ENCODE measurements at places on chromosomes 7 and 10.

- DNase-seq: no peak
These were observed 90.7 kb upstream of the LRRC4 start for GRCh38 chr7:128121711-128122530.

DNA sequence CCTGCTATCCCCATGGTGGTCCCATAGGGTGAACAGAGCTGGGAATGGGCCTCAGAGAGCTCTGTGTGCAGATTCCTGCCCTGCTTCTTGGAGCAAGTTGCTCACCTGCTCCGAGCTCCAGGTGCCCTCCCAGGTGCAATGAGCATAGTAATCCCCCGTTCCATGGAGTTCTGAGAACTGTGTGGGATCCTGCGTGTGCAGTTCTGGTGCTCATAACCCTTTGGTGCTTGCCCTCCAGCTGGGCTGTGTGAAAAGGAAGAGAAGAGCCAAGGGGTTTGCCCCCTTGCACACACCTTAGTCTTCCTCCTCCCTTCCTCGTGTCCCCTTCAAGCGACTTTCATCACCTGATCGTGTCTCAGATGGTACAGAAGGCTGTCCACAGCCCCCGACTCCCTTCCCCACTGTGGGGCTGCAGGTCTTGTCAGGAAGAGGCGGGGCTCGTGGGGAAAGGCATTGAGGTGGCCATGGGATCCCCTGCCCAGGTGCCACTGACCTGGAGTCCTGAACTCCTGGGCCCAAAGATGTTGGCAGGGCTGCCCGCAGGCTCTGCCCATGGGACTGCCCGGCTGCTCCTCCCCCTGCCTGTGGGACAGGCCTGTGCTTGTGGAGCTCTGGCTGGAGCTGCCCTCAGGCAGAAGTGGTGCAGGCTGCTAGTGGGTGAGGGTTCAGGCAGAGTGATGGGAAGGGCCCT lies 21.9 kb upstream of the ZNF488 start:
- no peak for DNase-seq

DNA sequence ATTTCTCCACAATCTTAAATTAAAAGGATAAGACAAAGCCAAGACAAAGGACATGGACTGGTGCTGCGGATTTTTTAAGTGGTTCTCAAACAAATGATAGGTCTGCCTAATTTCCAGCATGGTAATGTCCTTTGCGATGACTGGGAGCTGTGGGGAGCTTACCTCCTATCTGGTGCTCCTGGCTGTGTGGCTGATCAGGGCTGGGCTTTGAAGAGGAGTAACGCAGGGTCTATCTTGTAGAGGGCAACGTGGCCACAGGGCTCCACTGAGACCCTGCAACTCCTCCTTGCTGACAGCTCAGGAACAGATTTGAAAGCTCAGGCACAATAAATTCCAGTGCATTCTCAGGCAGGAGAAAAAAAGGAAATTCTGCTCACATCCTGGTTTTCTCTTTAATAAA lies 103.1 kb upstream of the SFMBT2 start:
- DNase-seq: no peak

DNA sequence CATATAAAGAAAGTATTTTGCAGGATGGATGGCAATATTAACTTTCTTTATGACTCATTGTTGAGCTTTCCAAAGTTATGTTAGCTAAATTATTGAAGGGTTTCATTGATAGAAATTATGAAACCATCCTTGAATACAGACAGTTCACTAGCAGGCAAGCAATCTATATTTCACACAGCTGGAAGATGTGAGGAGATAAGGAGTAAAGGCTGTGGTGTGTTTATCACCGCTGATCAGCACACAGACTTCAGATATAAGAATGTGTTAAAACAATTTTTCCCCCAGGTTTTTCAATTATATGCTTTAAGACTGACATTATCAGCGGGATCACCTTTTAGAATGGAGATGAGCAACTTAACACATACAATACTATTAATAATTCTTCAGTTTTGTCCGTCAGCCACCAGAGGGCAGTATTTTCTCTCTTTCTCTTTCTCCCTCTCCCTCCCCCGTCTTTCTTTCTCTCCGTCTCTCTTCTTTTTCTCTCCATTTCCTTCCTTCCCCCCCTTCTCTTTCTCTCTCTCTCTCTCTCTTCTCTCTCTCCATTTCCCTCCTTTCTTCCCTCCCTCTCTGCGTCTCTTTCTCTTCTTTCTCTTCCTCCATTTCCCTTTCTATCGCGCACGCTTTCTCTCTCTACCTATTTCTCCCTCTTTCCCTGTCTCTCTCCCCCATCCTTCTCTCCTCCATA lies 62.9 kb upstream of the FAM171A1 start:
- DNase-seq: no peak

DNA sequence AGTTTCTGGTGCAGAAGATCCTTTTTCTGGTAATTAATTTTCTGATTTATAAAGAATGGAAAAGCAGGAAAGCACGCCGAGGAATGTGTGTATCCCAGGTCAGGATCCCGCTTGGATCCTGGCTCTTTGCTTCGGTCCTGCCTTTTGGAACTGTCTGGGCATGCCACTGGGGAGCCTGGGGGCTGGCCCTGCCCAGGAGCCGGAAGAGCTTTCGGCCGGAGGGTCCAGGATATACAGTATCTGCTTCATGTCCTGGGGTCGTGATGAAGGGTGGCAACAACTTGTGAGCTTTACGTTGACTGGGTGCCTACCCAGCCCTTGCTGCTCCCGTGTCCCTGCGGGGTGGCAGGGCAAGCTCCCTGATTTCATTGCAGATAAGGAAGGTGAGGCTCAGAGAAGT lies 2.4 kb downstream of the SH2D4B start:
- DNase-seq: no peak

DNA sequence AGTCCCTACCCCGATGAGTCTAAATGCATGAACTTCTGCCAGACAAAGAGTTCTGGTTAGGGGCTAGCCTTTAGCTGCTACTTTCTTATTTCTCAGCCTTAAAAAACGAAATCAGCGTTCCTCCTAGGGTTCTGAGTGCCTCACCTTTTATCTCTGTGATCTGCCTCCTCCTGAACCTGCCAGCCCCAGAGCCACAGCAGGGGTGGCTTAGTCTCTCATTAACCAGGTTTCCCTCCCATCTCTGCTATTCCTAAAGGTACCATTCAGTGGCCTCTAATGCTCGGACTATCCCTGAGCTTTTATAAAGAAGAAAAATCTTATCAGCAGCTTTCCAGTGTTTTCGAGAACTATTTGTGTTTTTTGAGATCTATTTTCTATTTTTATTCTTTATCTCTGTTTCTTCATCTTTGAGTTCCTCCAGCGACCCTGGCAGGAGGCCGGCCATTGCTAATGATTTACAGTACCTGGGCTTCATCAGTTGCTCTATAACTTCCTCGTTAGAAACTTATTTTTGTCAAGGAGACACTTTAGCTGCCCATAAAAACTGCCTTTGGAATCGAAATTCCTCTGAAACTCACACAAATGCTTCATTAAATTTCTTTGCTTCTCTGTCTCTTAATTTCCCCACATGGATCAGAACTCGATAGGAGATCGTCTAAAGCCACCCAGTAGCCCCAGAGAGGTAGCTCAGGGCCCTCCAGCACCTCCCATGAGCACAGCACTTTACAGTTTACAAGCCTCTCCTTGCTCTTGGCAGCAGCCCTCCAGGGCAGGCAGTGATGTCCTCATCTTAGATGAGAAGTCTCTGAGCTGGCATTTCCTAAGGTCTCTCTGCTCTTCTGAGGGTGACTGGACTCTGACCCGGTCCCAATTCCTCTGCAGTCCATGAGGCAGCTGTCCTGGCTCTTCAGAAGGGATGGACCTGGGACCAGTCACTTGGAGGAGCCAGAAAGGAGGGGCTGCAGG lies 149.1 kb downstream of the EBF3 start:
- DNase-seq: no peak

GRCh38 chr7:15778191-15778590 lies 91.7 kb upstream of the MEOX2 start:
- no peak for DNase-seq

DNA sequence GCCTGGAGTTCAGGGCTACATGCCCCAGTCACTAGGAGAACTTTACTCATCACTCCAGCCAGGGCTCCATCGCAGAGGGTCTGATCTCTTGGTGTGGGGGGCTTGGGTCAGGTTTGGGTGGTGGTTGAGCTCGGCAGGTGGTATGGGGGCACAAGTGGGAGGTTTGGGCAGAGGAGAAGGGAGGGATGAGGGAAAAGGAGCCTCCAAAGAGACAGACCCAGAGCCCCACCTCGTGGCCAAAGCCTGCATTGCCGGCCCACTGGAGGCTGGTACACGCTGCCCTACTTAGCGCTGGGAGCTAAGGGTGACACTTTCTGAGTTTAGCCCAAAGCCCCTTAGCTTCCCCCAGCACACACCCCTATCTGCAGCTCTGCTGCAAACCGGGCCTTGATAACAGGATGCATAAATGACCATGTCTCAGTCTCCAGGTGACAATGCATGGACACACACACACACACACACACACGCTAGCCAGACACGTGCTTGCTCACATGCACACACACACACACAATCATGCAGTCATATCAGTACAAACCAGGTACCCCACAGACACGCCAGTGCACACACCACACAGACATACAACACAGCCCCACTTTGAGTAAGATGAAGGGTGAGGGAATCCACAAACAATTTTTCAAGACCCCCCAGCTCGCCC lies 14.7 kb downstream of the LZTS2 start:
- DNase-seq: no peak

GRCh38 chr10:119742947-119743648 lies 17.2 kb downstream of the INPP5F start:
- DNase-seq: no peak

- DNase-seq: no peak
These were observed 82.4 kb upstream of the ITGB1 start for GRCh38 chr10:33040436-33040835.

DNA sequence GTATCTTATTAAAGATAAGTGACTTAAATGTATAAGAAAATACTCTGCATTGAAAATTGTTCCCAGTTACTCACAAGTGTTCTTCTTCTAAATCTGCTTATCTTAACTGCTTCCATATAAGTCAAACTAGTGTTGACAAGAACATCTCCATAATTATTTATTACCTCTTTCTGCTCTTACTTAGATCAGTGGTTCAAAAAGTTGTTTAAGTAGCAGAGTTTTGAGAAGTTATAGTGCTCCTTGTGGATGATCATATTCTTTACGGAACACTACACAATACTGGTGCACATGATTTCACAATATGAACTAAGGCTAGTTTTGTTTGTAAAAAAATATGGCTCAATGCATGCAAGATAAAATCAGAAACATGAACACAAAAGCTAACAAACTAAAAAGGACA lies 168.4 kb downstream of the SEMA3D start:
- no peak for DNase-seq

DNA sequence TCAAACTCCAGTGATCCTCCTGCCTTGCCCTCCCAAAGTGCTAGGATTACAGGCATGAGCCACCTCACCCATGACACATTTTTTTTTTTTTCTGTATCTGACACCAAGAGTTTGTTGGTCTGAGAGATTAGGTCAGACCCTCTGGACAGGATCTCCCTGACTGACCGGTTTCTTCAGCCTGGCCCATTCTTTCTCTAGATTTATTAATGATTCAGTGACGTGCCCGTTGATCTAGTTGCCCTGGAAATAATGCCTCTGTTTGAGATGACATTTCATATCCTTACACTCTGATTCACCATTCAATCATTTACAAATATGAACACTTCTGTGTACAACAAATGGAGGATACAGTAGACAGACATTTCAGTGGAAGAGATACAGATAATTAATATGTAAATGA lies 1.4 kb upstream of the ZNF212 start:
- DNase-seq: no peak

DNA sequence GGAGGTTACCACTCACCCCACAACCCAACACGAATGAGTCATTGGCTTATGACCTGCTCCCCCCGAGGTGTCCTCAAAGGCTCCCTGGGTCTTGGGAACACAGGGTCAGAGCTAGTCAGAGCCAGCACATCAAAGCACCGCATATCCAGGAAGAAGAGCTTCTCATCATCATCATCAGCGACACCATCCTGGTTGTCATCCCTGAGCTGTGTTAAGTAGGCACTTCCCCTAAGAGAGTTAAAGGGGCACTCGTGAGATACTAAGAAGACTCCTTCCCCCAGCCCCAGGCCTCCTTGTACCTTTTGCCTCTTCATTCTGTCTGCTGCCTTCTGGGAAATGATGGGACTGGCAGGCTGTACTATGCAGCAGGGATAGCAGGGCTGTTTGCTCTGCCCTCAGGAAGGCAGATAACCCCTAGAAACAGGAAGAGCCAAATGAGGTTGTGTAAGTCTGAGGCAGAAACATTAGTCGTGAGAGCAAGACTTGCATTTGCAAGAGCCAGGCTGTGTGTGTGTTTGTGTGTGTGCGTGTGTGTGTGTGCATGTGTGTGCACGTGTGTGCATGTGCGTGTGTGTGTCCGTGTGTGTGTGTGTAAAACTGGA lies 11.1 kb upstream of the CPA1 start:
- DNase-seq: no peak

DNA sequence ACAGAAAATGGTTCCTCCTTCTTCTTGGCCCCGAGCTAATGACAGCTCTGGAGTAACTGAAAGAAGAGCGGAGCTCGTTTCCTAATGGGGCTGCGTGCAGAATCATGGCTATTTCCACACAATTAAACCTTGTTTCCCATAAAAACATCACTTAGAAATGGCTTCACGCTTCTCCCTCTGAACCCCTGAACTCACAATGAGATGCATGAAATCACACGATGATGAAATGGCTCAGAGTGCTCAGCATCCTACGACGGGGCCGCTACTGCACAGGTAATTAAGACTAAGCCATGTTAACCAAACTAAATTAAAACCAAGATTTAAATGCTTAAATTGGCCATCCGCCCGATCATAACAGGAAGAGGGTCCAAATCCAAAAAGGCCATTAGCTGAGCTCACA lies 80.0 kb upstream of the DNAAF5 start:
- DNase-seq: no peak

- no peak for DNase-seq
These were observed 1.8 kb downstream of the CHRM2 start for GRCh38 chr7:136869991-136870865.

DNA sequence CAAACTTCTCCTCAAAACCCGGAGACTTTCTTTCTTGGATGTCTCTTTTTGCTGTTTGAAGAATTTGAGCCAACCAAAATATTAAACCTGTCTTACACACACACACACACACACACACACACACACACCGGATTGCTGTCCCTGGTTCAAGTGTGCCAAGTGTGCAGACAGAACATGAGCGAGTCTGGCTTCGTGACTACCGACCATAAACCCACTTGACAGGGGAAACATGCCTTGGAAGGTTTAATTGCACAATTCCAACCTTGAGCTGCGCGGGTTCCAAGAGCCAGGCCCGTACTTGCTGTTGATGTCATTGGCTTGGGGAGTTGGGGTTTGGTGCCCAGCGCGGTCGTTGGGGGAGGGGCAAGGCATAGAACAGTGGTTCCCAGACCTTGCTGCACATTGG lies 1.7 kb downstream of the EGFR start:
- no peak for DNase-seq

GRCh38 chr10:71595649-71596048 lies 123.9 kb downstream of the C10orf105 start:
- no peak for DNase-seq

All from NCI-H524 treated with DMSO at 0.1 percent for 48 hours (cell line).